ENCODE measurements at places on chromosomes 3 and 15. TPM values are rescaled to one million over a fixed set of nuclear protein-coding genes. Genes with fewer than 3 reads are reported as not detected.

The GPR27 gene
- 0.84 TPM for total RNA-seq

- H3K27me3 ChIP-seq: no peaks in the 10 kb centered on the region
- H3K36me3 ChIP-seq: peaks cover 8% of the 10 kb centered on the region
- DNase-seq: no peak
Observed at GRCh38 chr3:46670000-46670890, 23.2 kb downstream of the ALS2CL start.

DNA sequence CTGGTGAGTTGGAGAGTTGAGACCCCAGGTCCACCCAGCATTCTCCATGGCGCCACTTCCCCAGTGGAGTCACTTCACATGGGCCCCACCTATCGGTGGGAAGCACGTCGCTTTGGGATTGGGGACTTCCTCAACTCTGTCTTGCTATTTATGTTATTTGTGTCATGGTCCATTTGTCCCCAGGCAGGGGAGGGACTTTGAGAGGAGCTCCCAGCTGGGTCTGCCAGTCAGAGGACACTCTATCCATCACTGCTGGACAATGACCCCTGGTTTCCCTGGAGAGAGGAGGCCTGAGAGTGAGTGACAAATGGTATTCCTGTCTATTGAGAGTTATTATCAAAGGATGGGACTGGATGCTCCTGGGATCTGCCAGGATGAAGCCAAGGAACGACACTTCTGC is 127.6 kb downstream of the RAB11A start:
- no peaks in the 10 kb centered on the region for H3K27me3 ChIP-seq
- H3K4me1 ChIP-seq: no peaks in the 10 kb centered on the region
- H3K27ac ChIP-seq: no peak overlapping the region
- H3K36me3 ChIP-seq: no peaks in the 10 kb centered on the region

DNA sequence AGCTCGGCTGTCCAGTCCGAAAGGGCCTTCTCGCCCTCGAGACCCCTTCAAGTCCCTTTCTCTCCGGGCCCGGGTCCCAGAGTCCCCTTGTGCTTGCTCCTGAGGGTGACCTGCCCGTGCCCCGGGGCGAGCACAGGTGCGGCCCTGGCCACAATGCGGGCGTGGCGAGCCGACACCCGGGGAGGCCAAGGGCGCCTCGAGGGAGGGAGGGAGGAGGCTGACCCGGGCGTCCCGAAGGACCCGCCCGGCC is 810 bp upstream of the MEF2A start:
- H3K4me1 ChIP-seq: peaks cover 22% of the 10 kb centered on the region
- DNase-seq: no peak
- H3K27me3 ChIP-seq: no peaks in the 10 kb centered on the region
- peak overlapping the region; percentile 57 for H3K27ac ChIP-seq
- H3K4me3 ChIP-seq: peak overlapping the region; percentile 57
